Activated CD8-positive, alpha-beta memory T cell treated with anti-CD3 and anti-CD28 coated beads for 4 hours (primary cell): ENCODE measurements at places on chromosomes 3 and 15.

DNA sequence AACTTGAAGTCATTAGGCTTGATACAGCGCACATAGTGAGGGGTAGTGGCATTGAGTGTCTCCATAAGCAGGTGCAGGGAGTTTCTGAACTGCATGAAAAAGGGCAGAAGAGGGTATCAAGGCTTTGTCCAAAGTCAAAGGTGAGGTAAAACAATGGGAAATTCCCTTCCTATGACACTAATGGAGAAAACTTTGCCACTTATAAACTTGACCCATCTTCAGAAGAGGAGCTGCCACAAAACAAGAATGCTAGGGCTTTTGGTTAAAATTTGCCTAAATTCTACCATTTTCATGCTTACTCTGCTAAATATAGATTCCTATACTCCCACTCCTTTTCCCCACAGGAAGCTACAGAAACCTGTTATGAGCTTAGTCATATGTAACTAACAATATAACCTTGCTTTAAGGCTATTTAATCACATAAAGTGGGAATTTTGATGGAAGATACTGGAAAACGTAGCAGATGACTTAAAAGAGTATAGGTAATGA, 87.5 kb upstream of the MYO5C start:
- DNase-seq: no peak

GRCh38 chr15:83581381-83581780, 72.5 kb upstream of the ADAMTSL3 start:
- no peak for DNase-seq

- DNase-seq: no peak
Measured at GRCh38 chr3:178841011-178841410, 230.6 kb downstream of the ZMAT3 start.

DNA sequence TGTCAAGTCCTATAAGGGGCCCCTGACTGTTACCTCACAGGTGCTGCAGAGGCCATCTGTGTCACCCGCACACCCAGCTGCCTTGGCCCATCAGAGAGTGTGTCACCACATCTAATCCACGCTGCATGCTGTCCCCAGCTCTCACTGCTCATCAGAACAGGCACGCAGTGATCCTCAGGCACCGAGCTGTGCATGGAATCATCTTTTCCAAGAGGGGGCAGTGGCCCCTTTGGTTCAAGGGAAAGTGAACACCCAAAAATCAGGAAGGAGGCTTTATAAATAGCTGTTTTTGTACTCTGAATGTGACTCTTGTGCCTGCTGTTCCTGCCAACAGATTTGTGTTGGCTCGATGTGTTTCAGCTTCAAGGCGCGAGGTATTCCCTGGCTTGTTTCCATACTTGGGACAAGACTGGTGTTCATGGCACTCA, 110.3 kb upstream of the ETV5 start:
- no peak for DNase-seq

DNA sequence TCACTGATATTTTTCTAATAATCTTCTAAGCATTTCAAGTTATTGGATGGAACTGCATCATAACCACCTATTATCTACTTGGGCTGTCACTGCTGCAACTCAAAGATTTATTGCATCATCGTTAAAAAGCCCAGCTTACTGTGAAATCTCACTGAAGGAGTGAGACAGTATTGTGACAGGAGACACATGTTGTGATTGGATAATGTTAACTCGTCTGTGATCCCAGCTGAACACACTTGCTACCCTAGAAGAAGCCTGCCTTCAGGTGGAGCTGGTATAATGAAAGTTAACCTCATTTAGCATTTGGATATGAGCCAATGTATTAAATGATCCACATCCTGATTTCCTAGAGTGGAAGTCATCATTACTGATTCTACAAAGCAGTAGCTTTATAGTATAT, 138.1 kb downstream of the MAP2K5 start:
- DNase-seq: no peak

GRCh38 chr15:35697549-35698299, 151.8 kb upstream of the DPH6 start:
- no peak for DNase-seq

DNA sequence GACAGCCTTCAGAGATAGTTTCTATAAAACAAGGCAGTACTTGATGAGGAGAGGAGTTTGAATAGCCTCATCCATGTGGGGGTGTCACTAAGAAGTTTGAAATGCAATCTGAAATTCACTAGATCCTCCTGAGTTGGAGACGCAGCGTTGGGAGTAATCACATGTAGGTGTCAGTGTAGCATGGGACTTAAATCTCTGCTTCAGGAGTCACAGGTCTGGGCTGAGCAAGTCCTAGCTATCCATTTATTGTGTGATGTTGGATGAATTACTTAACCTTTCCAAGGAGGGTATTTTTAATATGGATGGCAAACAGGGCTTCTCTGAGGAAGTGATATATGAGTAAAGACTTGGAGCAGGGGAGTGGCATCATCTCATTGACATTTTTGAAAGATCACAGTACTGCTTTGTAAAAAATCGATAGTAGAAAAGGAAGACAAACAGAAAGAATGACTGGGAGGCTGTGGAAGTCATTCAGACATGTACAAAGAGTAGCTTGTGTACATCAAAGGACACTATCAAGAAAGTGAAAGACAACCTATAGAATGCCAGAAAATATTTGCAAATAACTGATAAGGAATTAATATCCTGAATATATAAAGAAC, 17.1 kb downstream of the CP start:
- no peak for DNase-seq

DNA sequence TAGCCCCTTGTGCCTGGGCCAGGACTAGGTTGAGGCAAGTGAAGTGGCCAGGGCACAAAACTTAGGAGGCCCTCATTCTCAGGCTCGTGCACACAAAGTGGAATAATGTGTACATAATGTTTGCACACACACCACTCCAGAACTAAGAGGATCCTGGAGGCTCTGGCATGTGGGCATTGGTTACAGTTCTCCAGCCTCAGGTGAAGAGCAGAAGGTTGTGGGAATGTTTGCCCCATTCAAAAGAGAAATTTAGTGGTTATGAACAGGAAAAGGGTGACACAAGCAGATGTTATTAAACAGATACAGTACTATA, 31.3 kb downstream of the ASB7 start:
- no peak for DNase-seq

- no peak for DNase-seq
Measured at GRCh38 chr3:53956586-53956985, 64.9 kb upstream of the SELENOK start.

- no peak for DNase-seq
Measured at GRCh38 chr3:193388361-193388760, 9.8 kb upstream of the ATP13A5 start.

DNA sequence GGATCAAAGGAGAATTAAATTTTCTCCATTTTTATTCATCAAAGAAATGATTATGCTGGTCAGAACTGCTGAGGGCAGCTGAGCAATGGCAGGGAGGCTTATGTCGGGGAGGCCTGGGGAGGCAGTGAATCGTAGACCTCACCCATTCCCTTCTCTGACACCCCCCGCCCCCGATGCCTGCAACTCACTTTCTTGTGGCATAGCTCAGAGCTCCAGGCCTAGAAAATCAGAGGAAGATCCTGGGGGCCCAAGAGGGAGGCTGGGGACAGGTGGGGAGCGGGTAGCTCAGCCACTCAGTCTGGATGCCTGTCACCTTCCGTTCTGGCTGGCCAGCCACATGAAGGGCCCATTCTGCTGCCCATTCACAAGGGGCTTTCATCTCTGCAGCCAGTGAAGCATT, 1.1 kb upstream of the DNAH1 start:
- no peak for DNase-seq

DNA sequence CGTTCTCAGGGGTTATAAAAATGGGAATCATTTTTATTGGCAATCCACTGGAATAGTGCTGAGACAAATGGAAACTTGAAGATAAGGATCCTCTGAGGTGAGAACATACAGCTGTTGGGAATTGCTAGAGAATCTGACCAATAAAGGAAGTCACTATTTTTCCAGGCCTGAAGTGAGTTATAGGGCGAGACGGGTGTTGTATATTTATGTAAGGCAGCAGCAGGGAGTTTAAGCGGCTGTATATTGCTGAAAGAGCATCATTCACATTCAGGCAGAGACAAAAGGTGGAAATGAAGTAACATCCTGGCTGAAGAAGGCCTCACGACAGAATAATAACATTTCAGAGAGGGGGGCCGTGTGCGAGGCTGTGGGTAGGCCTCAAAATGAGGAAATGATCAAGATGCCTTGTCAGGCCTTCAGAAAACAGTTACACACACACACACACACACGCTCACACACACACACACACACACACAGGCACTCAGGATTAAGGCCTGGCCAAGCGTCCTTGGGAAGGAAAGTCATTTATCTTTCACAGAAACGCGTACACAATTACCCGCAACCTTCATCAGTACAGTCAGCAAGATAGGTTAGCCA, 964.9 kb upstream of the NR2F2 start:
- DNase-seq: no peak
